ENCODE measurements at places on chromosomes 2 and 18.

DNA sequence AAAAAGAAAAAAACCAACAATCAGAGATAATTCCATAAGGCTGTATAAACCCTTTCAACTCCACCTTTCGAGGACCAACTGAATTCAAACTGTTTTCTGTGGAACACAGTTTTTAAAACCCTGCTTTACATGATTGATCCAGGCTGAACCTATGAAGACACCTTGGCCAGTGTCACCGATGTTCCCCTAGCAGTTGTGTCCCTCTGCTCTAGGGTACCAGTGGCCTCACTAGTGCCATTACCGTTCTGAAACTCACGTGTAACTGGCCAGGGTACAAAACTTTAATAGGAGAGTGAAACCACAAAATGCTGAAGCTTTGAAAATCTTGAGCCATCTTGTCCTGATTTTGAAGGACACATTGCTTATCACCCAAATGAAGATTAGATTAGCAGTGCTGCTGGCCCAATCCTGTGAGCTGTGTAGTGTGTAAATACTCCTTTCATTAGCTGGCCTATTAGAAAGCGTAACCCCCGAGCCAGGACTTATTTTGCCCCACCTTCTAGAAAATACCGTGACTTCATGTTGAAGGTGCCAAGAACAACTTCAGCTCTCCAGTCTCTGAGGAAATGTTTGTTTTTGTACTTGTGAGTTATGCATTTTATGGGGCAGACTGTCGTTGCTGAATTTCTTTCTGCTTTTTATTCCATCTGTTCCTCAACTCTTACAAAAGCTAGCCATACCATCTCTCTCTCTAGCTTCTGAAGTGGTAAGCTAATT lies 147.8 kb upstream of the MAP3K20 start:
- DNase-seq, result no peak

DNA sequence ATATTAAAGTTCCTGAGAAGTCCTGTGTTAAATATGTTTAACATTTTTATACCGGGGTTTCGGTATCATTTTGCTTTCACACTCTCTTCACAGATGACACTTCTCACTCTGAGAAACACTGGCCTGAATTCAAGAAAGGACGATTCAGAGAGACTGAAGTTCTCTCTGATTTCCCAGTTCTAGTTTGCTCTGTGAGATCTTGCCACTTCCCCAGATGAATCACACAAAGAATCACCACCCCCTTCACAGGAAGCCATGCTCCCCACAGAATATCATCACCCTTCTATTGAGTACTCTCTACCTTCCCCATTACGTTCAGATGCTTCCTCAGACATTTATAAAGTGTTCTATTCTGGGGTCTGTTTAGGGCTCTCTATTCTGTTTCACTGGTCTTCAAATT lies 16.1 kb upstream of the CD207 start:
- DNase-seq, result no peak

DNA sequence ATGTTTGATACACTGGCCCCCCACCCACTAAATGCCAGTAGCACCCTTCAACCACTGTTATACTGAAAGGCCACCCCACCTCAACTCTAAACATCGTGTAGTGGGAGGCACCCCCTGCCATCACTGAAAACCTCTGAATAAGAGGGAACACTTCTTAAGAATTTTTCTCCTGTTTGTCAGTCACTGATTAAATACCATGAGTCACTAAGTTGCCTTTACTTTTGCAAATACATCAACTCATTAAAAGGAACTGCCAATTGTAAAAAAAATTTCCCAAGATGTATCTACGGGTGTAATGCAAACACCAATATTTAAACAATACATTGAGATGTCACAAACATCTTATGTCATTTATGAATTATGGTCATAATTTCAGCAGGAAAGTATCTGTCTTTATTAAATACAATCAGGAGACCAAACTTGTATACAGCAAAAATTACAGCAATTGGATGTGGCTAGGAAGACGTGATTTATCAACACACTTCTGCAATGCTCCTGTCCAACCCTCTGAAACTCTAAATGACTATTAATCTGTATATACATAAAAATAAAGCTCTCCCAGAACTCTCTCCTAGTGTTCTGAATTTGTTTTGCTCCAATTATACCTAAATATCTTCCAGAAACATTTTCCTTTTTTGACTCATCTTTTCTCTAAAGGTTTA lies 144.1 kb upstream of the STK17B start:
- DNase-seq, result no peak

DNA sequence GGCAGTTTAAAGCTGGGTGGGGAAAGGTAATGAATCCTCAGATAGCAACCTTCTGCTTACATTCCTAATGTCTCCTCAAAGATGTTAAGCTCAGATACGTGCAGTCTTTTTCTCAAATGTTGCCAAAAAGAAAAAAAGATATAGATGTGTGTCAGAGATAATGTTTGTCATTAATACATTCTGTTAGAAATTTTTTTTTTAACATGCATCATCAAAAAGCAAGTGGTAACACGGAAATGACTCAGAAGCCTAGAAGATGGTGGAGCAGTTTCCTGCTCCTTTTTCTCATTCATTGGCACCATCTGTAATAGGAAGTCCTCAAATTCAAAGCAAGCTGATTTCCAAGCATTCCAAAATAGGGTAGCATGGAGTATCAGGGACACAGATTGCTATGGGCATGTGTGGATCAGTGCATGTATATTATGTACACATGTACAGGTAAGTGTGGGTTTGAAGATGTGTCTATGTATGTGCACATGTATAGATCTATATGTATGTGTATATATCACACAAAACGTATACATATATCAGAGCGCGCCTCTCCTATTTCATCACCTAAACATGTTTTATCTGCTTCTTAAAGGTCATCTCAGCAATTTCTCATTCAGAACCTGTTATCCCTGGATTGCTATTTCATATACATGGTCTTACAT lies 79.9 kb upstream of the ITGB6 start:
- DNase-seq, result no peak

GRCh38 chr2:238031751-238032150 lies 29.1 kb upstream of the SCLY start:
- no peak for DNase-seq

- DNase-seq, result no peak
Measured at GRCh38 chr2:12862541-12862940, 145.8 kb downstream of the TRIB2 start.

DNA sequence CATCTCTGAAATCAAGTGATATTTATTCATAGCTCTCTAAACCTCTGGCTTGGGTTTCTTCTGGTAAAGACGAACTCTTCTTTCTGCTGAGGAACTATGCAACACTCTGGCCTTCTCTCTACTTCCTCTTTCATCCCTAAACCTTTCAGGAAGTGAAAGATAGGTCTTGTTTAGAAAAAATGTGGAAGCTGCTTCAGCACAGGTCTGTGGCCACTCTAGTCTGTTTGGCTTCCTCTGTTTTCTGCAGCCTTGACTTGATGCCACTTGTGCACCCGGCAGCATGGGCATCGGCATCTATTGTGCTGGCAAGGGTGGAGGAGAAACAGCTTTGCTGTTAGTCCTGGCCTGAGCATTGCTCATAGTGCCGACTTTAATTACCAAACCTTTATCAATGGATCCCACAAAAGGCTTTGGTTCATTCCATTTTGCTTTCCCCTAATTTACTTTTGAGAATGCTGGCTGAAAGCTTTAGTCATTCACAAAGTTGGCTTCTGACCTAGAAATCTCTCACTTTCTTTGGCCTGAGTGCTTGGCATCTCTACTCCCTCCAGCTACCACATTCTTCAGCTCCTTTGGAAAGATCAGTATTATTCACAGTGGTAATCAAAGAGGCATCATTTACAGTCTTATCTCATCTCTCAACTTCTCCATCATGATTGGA lies 32.0 kb upstream of the GPR39 start:
- DNase-seq, result no peak

DNA sequence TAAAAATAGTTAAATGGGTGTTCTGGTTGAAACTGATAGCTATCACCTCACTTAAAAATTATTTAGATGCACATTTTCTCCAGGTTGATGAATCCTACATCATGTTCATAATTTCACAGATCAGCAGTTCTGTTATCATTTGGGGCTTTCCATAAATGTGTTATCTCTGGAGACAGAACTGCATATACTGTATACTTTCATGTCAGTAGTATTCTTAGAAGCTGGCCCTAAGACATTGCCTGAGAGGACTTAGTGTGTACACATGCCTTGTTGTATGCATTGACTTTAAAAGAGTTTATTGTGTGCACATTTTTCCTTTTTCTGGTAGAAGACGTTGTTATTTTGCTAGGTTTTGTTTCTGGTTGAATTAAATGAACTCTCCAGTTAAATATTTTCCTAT lies 41.0 kb downstream of the PIK3C3 start:
- no peak for DNase-seq

DNA sequence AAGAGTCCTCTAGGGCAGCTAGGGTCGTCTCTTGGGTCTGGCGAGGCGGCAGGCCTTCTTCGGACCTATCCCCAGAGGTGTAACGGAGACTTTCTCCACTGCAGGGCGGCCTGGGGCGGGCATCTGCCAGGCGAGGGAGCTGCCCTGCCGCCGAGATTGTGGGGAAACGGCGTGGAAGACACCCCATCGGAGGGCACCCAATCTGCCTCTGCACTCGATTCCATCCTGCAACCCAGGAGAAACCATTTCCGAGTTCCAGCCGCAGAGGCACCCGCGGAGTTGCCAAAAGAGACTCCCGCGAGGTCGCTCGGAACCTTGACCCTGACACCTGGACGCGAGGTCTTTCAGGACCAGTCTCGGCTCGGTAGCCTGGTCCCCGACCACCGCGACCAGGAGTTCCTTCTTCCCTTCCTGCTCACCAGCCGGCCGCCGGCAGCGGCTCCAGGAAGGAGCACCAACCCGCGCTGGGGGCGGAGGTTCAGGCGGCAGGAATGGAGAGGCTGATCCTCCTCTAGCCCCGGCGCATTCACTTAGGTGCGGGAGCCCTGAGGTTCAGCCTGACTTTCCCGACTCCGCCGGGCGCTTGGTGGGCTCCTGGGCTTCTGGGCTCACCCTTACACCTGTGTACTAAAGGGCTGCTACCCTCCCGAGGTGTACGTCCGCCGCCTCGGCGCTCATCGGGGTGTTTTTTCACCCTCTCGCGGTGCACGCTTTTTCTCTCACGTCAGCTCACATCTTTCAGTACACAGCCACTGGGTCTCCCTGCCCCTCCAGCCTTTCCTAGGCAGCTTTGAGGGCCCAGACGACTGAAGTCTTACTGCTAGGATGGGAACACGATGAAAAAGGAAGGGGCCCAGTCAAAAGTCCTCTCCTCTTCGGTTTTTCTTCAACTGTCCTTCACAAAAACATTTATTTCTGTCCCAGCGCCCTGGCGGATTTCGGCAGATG lies 8.1 kb downstream of the SIX2 start:
- DNase-seq, result no peak

- no peak for DNase-seq
Measured at GRCh38 chr2:24189551-24189950, 14.7 kb downstream of the FAM228A start.

- DNase-seq, result no peak
Measured at GRCh38 chr18:3411327-3411726, 38.6 kb upstream of the TGIF1 start.

DNA sequence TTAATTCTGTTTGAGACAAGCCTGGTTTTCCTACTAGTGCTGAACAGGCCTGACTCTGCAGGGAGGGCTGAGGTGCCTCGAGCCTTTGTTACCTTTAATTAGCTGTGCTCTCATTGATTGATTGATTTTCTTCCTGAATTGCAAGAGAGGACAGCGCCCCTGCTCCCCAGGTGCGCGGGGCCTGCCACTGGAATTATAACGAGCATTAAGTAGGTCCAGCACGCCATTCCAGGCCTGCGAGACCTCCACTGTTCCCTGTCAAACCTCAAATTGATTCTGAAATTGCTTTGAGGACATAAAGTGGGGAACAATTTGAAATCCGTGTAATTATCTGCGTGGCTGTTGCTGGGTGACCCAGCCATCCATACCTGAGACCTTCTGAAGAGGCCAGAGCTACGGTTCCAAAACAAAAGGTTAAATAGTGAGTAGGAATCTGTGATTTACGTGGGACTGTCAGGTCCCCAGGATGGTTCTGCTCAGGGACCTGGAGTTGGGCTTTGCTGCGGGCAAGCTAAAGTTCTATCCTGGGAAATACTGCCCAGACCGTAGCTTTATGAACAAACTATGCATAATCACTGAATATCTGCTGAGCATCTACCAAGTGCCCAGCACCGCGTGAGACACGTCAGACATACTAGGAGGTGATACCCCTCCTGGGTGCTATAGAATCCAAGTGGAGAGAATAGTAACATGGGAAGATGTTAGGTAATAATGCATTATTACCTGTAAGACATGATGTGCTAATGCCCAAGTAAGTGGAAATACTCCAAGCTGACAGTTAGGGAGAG lies 104.1 kb downstream of the ZBTB7C start:
- no peak for DNase-seq

DNA sequence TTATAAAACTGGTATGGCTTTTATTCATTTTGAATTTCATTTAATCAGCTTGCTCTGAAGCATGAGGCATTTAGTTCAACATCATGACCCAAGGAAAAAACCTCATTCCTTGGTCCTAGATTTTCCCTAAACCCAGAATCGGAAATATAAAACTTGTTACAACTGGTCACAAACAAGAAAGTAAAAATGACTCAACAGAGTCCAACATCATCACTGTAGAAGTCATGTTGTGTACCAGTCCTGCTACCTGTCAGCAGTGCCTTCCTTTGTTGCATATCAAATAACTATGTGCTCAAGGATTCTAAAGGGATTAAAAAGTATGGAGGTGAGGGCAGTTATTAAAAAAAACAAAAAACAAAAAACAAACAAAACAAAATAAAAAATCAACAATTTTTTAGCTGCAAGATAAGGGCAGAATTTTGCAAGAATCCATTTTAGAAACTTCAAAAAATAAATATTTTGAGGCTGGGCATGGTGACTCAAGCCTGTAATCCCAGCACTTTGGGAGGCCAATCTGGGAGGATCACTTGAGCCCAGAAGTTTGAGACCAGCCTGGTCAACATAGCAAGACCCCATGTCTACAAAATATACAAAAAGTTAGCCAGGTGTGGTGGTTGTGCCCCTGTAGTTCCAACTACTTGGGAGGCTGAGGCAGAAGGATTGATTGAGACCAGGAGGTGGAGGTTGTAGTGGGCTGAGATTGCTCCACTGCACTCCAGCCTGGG lies 18.4 kb downstream of the NCKAP1 start:
- DNase-seq, result no peak

- DNase-seq, result no peak
Measured at GRCh38 chr2:144006139-144006538, 513.8 kb downstream of the ZEB2 start.

- DNase-seq, result no peak
Measured at GRCh38 chr18:36465970-36466369, 168.5 kb downstream of the FHOD3 start.

DNA sequence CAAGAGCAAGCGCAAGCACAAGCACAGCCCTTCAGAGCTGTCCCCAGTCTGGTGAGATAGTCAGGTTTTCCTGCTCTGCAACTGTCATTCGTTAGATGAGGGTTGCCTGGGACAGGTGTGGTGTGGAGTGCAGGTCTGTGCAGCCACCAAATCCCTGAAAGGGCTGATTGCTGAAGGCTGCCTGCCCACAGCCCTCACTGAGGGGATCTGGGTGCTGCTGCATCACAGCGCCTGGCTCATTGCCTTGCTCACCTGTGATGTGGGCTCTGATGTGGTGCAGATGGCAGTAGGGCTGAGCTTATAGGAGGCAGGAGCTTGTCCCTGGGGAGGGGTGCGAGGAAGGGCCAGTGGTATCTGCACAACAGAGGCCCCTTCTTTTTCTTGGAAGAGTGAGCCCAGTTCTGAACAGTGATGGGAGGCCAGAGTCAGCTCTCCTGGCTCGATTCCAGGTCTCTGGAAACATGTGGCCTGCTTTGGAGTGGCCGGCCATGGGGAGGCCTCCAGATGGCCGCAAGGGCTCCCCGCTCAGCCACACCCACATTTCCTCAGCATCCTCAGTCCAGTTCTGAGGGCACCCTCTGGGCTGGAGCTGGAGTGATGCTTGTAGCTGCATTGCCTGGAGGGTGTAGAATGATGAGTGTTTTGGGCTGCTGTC lies 11.4 kb downstream of the UBE2F start:
- DNase-seq, result no peak

- no peak for DNase-seq
Measured at GRCh38 chr2:238183821-238184220, 19.7 kb downstream of the ILKAP start.

Measured in GM12892 (cell line).